ENCODE measurements at places on chromosomes 4 and X.

DNA sequence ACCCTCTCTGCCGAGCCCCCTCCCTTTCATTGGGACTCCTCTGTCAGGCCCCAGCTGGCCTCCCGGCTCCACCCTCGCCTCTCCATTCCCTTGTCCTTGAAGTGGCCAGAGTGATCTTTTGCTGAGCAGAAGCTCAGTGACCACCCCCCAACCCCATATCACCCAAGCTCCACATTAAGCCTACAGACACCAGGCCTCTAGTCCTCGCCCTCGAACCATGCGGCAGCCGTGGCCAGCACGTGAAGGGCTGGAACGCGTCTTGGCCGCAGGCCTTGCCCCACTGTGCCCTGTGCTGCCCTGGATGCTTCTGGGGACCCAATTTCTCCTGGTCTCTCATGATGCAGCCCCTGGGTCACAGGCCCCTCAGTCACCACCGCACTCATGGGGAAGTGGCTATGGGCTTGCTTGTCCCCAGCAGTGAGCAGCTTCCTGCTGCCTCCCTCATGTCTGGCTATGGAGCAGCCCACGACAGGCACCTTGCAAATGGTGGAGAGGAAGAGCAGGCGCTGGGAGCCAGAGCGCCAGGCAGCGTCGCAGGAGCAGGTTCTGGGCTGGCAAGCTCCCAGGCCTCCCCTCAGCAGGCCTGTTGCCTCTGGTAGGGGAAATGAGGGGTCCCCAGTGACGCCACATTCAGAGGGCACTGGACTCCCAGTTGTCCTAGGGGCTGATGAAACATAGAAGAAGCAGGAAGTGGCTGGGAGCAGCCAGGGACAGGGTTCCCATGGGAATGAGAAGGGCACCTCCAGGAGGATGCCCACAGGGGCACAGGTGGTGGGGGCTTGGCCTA is 757 bp upstream of the SRPK3 start:
- DNase-seq, result no peak

GRCh38 chr4:79050541-79050880 is 111.3 kb upstream of the PAQR3 start:
- no peak for DNase-seq

DNA sequence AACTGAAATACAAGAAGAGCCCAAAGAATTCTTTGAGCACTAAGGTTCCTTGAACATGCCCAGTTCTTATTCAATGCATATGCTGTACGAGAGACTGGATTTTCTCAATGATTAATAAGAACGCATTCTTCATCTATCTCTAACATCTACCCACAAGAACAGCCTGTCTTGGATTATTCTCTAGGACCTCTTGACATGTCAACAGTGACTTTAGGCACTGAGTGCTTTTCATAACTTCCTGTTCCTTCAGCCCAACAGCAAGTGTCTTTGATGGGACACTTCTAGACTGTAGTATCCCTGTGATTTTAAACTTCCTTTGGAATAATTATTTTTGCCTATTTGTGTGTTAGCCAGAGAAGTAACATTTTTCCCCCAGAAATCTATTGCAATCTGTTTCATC is 69.3 kb downstream of the OPHN1 start:
- no peak for DNase-seq

GRCh38 chr4:2936773-2937145 is 26.4 kb downstream of the NOP14 start:
- peak; percentile 33 for DNase-seq

DNA sequence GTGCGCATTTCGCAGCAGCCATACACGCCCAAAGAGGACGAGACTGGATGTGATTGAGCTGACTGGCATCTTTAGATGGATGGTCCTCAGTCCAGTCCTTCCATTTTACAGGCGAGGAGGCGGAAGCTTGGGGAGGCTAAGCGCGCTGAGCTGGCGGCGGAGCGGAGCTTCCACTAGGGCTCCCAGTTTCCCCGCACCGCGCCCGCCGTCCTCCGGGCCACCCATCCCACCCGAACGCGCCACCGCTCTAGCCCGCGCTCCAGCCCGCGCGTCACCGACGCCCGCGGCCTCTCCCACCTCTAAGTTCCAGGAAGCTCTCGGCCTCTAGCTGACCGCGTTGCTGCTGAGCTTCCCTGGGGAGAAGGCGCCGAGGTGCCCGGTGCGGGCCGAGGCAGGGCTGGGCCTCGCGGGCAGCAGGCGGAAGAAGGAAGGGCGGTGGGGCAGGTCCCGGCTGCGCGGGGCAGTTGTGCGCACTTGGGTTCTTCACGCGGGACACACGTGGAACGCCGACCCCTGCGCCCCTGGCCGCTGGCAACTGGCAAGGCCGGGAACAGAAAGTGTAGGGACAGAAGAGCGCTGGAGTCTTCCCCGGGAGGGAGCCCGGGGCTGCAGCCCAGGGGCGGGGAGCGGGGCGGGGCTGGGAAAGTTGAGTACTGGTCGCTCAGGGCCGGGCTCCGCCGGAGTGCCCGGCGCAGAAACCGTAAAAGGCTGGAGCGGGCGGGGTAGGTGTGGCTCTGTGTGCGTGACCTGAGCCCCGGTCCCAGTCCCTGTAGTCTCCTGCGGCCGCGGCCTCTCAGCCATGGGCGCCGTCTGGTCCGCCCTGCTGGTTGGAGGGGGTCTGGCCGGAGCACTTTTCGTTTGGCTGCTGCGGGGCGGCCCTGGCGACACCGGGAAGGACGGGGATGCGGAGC is at the start of gene STBD1:
TSS of gene STBD1 (plus strand) at position 763 of the 911 bp plus-strand sequence. CDS start at position 800, 37 bp downstream.
- DNase-seq, result peak; percentile 74

- no peak for DNase-seq
Observed at GRCh38 chr4:16204505-16204904, 21.8 kb downstream of the TAPT1 start.

GRCh38 chr4:6761649-6762615 is 20.6 kb upstream of the KIAA0232 start:
- DNase-seq, result no peak

GRCh38 chrX:44765556-44765955 is 78.3 kb upstream of the DUSP21 start:
- DNase-seq, result no peak

Measured in fibroblast of lung (primary cell).